GM20000 (cell line): ENCODE measurements at places on chromosomes 11 and 22.
A peak's percentile ranks its signal among the peaks of the same experiment; 100 is the strongest.

DNA sequence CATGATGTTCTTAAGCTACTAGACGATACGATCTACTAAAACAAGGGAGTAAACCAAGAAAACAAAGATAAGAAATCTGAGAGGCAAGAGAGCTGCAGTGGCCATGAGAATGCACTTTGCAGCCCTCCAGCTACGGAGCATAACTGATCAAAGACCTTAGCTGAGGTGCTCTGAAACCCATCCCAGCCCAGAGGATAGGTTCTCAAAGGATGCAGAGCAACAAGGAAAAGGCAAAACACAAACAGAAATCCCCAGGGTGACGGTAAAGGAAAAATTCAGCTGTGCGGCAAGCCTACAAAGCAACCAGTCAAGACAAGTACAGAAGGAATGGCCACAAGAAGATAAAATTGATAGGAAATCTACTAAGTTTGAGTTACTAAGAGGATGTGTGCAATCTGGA, 32.5 kb upstream of the CFAP300 start:
- no peak for DNase-seq

DNA sequence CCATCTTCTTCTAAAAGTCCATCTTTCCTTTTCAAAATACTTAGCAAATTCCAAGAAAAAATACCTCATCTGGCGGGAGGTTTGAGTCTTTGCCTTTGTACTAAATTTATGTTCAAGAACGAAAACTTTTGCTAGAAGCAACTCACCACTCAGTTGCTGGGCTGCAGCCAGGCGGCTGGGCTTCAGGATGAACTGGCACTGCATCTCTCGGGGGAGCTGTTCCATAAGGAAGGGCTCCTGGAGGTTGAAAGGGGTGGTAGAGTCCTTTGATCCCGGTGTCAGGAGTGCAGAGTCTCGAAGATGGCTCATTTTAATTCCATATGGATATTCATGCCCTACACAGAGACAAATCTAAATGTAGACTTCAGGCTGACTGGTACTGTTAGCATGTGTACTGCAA, 105.8 kb downstream of the ARHGAP20 start:
- DNase-seq: no peak

- no peak for DNase-seq
Measured at GRCh38 chr22:39920134-39920743, 19.4 kb downstream of the GRAP2 start.

DNA sequence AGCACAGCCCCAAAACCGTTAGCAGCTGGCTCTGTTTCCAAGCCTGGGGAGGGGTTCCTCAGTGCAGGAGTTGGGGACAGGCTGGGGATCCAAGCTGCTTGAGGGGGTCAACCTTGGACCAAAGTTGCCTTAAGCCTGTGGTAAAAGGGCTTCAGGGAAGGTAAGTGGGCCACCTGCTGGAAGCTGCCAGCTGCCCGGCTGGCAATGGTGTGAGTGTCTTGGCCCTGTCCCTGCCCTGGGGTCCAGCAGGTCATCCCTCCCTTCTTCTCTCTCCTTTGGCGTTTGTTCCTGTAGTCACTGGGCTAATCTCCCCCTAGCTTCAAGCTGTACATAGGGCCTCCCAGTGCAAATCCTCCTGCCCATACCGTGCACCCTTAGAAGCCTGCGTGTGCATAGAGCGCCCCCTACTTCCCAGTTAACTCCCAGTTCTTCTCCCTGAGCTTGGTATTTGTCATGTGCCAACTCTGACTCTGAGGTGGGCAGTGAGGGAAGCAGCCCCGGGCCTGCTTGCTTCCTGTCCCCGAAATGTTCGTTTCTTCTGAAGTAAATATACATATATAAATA, 4.4 kb downstream of the TMEM258 start:
- no peak for DNase-seq

GRCh38 chr11:47881145-47881544, 33.0 kb upstream of the NUP160 start:
- DNase-seq: no peak

GRCh38 chr11:79600711-79601110, 159.9 kb upstream of the TENM4 start:
- no peak for DNase-seq

DNA sequence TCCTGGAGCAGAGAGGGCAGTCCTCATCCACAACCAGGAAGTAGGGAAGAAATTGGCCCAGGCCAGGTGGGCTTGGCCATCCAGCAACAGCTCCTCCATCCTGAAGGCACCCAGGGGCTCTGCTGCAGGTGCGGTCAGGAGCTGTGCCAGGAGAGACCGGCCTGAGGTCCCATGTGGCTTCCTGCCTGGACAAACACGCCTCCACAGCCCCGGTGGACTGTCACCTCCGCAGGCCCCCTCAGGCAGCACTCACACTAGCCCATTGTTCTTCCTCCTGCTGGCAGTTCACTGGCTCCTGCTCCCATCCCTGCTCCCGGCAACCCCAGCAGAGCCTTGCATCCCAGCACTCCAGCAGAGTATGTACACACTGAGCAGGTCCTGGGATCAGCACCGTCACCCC, 16.0 kb upstream of the POU2AF1 start:
- no peak for DNase-seq

- no peak for DNase-seq
Measured at GRCh38 chr22:17924735-17925364, 99.5 kb downstream of the MICAL3 start.

DNA sequence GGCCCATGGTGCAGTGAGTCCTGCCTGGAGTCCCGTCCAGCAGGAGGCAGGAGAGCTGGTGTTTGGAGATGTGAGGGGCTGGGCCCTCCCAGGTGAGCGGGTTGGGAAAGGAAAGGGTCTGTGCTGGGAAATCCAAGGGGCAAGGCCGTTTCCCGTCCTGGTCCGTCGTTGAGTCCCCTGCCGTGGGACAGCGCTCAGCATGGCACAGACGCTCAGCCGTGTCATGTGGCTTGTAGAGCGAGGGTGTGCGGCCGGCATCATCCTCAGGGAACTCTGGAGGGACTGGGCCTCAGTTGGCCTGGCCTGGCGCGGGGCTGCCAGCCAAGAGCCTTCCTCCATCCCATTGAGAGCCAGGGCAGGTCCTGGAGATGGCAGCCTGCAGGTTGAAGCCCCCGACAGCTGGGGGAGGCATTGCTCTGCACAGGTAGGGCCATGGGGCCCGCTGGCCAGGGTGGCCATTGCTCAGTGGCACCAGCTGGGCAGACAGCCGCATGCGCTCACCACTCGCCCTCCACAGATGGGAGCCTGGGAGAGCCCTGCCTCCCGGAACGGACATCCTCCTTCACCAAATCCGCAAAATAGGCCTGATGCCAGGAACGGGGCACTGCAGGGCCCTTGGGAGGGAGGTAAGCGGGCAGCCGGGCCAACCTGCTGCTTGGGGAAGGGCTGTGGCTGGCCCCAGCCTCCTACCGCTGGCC, 28.7 kb downstream of the KCNQ1 start:
- DNase-seq: no peak

- DNase-seq: no peak
Measured at GRCh38 chr22:30655532-30655931, 12.1 kb downstream of the DUSP18 start.

GRCh38 chr11:69436041-69436982, 45.2 kb upstream of the LINC01488 start:
- no peak for DNase-seq

- no peak for DNase-seq
Measured at GRCh38 chr11:91265946-91266345, 958.7 kb upstream of the FAT3 start.

- no peak for DNase-seq
Measured at GRCh38 chr11:75311858-75312288, 39.6 kb downstream of the ARRB1 start.

DNA sequence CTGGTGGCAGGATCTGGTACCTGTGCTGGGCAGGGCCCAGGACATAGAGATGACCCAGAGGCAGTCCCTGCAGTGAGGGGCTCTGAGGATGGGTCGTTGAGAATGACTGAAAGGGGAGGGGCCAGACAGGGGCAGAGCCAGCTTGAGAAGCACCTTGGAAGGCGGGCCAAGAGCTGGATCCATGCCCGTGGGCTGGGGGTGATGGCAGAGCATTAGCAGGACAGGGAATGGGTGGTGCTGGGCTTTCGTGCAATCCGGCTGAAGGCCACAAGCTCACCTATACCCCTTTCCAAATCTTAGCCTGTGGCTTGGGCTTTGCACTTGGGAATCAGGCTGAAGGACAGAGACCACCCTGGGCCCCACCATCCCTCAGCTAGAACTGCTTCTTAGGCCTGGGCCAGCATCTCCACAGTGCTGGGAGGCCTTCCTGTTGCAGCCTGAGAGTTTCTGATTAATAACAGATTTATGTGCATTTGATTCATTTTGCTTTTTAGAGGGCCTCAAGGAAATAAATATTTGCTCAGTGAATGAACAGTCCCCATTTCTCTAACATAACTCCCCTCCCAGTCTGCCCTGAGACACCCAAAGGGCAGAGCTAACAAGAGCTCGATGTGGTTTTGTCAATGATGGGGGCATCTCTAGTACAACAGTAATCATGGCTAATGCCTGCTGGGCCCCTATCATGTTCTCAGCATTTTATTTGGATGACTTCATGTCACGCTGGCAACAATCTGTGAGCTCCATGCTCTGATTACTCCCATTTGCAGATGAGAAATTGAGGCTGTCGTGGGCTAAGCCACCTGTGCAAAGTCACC, 39.3 kb downstream of the RIBC2 start:
- DNase-seq: no peak

- DNase-seq: no peak
Measured at GRCh38 chr11:7611411-7611810, 61.9 kb downstream of the CYB5R2 start.

GRCh38 chr11:7050191-7050590, 29.9 kb downstream of the NLRP14 start:
- DNase-seq: peak; percentile 7

GRCh38 chr11:26332572-26332915, 614 bp downstream of the ANO3 start:
- no peak for DNase-seq

DNA sequence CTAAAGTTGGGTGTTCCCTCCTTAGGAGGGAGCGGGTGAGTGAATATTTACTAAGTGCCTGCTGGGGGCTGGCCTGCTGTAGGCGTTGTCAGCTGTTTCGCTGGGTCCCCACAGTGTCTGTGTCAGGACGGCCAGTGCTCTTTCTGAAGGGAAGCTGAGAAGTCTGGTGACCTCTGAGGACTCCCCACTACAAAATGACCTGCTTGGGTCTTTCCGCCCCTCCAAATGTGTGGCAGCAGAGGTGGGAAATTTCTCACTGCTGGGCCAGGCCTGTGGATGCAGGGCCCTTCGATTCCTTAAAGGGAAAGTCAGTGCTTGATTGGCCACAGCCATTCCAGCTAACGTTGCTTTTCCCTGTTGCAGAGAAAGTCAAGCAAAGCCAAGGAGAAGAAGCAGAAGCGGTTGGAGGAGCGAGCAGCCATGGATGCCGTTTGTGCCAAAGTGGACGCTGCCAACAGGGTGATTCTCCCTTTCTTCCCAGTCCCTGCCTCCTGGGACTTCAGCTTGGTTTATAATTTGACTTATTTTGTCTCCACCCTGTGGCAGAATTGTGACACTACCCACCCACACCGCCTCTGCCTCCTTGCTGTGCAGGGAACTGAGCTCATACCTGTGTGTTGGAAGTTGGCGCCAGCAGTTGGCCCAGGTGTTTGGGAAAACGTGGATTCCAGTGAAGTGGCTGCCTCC, 6.8 kb downstream of the NAA40 start:
- DNase-seq: peak; percentile 61

DNA sequence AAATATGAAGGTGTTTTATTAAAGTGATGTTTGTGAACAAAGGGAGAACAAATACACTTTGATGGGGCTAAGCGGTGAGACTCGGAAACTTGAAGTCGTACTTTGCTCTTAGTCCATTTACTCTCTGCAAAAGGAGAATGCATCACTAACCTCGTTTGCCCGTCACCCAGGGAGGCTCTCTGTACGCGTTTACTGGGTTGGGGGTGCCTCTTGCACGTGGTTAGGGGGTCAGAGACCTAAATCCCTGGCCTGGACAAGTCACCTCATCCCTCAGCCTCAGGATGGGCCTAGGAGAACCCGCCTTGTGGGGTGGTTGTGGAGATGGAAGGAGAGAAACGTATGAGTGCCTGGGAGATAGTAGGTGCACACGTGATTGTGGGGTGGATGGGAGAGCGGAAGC, 803 bp upstream of the IFT27 start:
- DNase-seq: no peak

- no peak for DNase-seq
Measured at GRCh38 chr11:106409222-106409621, 331.8 kb downstream of the AASDHPPT start.

GRCh38 chr22:43385770-43386641, 25.8 kb upstream of the MPPED1 start:
- DNase-seq: peak; percentile 85

DNA sequence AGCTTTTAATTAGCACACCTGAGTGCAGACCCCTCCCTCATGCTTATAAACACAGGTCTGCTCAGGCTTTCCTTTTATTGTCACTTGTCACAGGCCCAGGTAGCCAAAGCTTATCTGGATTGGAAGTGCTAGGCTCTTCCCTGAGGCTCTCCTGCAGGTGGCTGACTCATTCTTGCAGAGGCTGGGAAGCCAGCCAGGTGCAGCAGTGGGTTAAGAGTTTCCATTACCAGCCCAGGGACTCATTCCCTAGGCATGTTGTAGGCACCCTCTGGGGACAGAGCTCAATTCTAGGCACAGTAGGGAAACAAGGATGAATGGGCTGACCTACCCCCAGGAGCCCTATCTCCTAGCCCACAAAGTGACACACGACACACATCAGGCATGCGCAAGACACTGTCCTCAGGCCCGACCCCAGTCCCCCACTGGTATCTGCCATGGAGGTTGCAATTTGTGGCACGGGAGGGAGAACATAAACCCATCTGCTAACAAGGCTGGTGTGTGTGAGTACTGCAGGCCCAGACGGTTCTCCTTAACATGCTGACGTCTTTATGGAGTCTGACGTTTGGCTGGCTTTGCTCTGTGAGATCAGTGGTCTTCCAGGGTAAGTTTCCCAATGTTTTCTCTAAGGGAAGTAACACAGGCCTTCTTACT, 94.2 kb downstream of the ABTB2 start:
- no peak for DNase-seq

DNA sequence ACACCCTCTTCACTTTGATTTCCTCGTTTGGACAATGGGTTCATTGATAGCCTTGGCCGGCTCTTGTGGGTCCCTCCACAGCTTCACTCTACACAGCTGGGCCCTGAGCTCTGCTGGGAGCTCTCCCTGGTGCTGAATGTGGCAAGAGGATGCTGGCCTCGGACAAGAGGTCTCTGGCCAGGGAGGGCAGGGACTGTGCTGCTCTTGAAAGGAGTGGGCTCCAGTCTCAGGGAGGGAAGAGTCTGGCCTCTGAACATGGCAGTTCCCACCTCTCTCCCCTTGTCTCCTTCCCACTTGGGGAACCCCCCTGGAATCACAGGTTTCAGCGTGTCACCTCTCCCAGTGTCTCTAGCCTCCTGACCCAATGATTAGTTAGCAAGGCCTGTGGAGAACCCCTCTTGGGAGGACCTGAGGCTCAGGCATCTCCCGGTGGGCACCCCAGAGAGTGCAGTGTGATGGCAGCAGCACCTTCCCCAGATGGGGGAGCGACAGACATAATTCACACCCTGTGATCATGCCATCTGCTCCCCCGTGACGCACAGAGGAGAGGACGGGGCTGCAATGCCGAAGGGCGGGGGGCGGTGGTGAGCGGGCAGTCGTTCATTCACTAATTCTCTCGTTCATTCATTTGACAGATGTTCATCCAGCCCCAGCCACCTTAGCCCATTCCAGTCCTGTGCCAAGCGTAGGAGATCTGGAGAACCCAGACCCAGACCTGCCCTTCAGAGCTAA, 2.8 kb upstream of the CABP7 start:
- DNase-seq: peak; percentile 71
